ENCODE measurements at places on chromosomes 2 and 18.

GRCh38 chr2:39732482-39732881 lies 46.6 kb downstream of the THUMPD2 start:
- no peak for DNase-seq

DNA sequence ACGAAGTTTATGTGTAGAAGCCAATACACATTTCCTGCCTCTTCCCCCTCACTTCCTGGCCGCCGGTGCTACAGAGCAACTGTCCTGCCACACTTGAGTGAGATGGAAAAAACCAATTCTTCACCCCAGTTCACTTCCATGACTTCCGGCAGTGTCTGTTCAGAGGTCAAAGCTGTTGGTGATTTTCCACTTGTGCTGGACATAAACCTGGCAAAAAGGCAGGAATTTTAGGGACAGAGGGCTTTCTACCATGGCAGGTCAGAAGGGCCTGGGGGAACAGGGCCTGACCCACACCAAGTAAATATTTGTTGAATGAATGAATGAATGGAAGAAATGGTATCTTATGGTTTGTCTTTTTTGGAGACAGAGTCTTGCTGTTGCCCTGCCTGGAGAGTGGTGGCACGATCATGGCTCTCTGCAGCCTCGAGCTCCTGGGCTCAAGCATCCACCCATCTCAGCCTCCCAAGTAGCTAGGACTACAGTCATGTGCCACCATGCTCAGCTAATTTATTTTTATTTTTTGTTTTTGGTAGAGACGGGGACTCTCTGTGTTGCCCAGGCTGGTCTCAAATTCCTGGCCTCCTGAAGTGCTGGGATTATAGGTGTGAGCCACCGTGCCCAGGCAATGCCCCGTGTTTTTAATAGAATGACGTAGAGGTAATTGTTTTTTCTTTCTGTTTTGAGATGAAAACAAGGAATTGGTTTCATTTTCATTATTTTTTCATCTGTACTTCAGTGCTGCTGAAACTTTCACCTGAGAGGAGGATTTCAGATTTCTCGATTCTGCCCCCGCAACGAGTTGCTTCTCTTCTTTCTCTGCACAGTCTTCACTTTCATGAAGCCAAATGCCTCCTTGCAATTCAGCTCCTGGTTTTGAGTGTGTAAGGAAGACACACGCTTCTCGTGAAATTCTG lies 48.0 kb upstream of the LPIN2 start:
- no peak for DNase-seq

GRCh38 chr2:239609607-239610310 lies 208.9 kb upstream of the HDAC4 start:
- no peak for DNase-seq

DNA sequence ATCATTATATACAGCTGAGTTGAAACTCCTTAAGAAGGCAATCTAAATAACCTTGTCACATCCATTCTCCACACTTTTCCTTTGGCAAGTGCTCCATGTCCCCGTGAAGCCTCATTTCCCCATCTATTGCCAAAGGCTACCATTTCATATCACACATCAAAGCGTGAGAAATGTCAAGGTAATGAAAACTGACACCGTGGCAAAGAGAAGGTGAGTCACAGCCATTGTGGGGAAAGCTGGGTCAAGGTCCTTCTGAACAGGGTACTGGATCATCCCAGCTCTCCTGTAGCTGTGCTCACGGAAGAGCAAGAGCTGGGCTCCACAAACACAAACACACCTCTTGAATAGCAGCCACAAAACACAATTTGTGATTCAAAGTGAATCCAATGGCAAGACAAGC lies 58.2 kb upstream of the REG3G start:
- no peak for DNase-seq

DNA sequence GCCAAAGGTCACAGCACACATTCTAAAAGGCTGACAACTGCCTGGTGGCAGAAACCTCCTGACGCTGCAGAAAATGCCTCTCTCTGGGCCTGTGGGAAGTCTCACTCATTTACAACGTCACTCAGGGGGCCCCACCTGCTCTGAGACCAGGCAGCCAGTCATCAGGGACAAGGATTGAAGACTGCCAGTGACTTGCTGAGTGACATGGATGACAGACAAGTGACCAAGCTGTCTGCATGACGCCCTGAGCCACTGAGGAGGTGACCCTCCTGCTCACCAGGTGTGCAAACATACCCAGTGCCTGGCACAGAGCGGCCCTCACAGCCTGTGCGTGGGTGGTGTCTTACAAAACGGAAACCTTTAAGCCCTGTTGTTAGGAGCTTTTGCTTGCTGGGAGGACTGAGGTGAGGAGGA lies 392.4 kb downstream of the TNS1 start:
- DNase-seq, result no peak

DNA sequence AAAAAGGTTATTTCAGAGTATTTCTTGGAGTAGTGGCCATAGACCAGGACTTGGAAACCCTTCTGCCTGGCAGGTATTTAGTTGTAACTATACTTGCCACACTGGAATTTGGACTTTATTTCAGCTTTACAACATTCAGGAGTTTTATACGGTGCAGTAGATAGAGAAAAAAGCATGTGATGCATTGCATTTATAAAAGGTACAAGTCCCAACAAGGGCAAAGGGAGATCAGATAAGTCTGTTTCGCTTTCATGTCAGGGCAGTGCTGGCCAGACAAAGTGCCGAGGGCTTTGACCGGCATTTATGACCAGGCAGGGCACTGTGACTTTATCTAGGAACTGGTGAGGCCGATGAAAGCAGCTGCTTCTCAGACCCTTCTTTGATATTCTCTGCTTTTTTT lies 145.4 kb downstream of the RTN4 start:
- no peak for DNase-seq

DNA sequence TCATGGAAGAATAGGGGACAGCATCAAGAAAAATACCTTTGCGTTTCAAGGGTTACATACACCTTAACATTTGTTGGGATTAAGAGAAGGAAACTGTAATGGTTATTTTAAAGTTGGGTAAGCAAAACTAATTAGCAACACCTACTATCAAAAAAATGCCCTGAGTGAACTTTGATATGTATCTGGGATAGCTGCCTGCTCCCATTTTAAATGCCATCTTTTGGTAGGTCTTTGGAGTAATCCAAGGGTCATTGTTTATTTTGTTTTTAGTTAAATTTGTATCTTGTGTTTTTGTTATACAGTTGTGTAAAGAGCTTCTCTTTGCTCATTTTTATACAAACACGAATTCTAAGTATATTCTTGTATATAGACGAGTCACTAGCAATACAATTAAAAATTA lies 9.9 kb downstream of the PTPN4 start:
- no peak for DNase-seq

- no peak for DNase-seq
These were observed 127.7 kb downstream of the DNAH6 start for GRCh38 chr2:84643991-84644390.

- DNase-seq, result no peak
These were observed 15.0 kb upstream of the KLF7 start for GRCh38 chr2:207180741-207181140.

DNA sequence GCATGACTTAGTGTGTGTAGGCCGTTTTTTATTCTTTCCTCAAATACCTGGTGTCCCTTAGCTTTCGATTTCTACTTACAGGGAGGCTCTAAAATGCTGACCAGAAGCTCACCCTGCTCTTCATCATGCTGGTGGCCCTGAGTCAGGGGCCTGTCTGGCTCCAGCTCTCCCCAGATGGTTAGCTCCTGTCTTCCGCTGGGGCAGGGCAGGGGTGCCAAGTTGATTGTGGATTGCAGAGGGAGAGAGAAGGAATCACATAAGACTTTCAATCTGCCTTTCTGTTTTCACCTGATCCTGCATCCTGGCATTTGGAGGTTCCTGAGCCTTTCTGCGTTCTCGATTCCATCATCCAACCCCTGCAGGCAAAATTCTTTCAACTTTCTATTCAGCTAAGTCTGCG lies 4.2 kb downstream of the CIB4 start:
- DNase-seq, result no peak

DNA sequence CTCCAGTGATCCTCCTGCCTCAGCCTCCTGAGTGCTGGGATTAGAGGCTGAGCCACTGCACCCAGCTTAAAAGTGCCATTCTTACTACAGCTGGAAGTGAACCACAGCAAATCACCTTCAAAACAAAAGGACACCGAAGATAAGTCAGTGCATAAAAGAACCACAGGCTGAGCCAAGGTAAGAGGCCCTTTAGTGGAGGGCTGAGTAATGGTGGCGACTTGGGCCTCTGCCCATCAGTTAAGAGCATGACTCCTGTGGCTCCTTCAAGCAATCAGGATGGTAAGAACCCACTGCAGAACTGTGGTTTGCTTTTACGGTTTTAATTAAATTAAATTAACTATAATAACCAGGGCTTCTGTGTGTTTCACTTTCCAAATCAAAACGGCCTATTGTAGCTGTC lies 75.1 kb downstream of the CTAGE1 start:
- no peak for DNase-seq

DNA sequence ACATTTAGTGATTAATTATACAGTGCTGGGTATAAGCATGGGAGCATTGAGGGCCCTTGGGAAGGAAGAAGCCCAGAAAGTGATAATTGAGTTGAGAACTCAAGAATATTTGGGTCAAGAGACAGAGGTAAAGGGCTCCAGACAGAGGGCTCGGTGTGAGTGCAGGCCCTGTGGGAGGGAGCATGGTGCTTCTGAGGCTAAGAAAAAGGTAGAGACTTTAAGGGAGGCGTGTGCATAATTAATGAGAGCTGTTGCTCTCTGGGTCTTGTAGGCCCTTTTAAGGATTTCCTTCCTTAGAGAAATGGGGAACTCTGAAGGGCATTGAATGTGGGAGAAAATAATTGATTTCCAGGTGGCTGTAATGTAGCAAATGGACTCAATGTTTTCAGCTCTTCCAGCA lies 735.0 kb upstream of the POU3F3 start:
- DNase-seq, result no peak

- peak; percentile 43 for DNase-seq
These were observed 396 bp downstream of the CNOT9 start for GRCh38 chr2:218569038-218569431.

DNA sequence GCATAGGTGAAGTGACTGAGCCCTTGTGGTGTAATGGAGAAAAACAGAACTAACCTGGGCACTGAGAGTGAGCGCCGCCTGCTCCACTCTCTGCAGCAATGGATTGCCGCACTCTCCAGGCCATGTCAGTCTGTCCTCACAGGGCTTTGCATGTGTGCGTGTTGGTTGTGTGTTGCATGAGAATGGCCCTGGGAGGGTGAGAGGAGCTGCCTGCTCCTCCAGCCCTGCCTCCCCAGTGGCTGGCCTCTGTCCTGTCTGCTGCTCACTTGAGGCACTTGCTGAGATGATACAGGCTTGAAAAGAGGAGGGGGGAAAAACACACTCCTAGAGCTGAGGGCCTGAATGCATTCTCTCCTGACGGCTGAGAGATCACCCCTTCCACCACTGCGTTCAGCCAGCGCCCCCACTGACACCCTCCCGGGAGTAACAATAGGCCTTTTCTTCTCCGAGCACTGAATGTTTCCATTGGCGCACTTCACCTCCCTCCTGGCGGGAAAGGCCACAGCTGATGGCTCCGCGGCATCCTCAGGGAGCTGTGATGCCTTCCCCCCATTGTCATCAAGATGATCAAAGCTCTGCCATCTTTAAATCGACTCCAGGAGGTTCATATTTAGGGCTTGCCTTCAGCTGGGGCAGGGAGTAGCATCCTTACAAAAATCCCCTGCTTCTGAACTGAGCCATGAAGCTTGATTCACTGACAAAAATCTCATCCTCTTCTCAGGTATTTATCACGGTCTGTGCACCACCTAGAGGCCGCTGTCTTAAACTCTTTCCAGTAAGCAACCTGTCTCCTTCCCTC lies 49.9 kb upstream of the DAPL1 start:
- DNase-seq, result no peak

DNA sequence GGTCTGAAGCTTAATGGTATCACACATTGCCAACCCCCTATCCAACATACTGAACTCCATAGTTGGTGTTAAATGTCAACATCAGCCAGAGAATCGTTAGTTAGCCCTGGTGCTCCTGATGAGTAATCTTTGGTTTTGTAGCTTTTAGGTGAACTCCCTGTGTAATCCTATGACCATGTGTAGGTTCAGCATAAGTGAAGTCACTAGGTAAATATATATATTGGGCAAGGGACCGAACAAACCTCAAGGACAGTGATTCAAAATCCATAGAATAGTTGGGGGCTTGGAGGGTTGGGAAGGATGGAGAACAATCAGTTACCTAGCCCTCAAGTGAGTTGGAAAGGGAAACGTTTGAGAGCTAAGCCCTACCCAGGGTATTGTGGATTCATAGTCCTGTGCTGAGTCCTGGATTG lies 16.0 kb upstream of the AP1S3 start:
- no peak for DNase-seq

DNA sequence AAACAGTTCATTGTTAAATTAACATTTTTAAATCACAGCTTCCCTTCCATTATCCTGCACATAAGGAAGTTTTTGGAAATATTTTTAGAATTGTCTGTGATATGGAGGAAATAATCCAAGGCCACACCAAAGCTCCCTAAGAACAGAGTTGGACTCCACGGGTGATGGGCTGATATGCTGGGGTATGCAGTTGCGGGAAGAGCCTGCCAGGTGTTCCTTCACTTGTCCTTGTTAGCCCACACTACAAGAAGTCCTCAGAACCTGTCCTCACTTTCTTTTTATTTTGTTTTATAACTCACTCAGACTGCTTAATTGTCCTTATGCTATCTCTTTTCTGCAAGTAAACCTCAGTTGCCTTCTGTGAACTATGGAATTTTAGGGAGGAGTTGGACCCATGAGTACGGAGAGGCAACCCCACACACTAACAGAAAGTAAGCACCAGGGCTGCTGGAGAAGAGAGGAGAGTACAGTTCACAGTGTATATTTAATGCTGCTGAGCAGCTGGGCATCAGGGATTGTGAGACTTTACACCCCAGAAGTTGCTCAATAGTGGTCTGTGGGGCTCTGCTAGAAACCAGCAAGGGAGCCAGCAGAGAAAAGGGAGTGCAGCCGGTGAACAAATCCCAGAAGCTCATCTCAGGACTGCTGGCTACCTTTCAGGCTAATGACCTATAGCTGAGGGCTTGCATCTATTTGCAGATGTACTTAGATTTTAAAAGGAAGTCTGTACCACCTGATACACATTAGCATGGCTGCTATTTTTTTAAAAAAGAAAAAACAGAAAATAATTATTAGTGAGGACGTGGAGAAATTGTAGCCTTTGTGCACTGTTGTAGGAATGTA lies 280.1 kb upstream of the STON1 start:
- no peak for DNase-seq

DNA sequence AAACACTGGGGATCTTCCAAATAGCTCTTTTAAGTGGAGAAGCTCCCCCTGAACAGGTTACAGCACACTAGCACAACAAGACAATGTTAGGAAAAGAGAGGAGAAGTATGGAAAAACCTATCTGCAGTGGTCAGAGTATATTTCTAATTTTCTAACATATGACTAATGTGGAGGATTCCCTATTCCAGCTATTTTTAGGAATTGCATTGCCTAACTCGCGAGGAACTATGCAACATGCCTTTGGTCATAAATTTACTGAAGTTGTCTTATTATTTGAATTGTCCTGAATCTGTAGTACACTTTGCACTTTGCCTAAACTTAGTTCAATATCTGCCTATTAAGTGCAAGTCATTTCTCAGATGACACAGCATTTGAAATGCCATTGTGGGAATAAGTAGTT lies 381.4 kb downstream of the CCDC85A start:
- no peak for DNase-seq

All from activated CD8-positive, alpha-beta memory T cell treated with anti-CD3 and anti-CD28 coated beads for 1 hour (primary cell).